H4 (cell line): ENCODE measurements at places on chromosomes 3 and 15. TPM values are rescaled to one million over a fixed set of nuclear protein-coding genes. Genes with fewer than 3 reads are reported as not detected.

OR5K2 gene
- total RNA-seq: not detected in 2 replicates

SERPINI2 gene
- 0.12 TPM in 1 of 2 replicates, not detected in the other for total RNA-seq

ZPLD1 gene
- 0.06 TPM in 1 of 2 replicates, not detected in the other for total RNA-seq

SEMA3G gene
- 0.29 TPM in 1 of 2 replicates, not detected in the other for total RNA-seq

ZBBX gene
- total RNA-seq: 1.0 TPM in 1 of 2 replicates, not detected in the other
